ENCODE measurements at places on chromosomes 13 and 19. TPM values are rescaled to one million over a fixed set of nuclear protein-coding genes. Genes with fewer than 3 reads are reported as not detected.

Gene IFNL1
- not detected for total RNA-seq

Gene ZNF574
- 14.2 TPM for total RNA-seq

Gene KLK4
- total RNA-seq: not detected

Gene RASAL3
- 2.6 TPM for total RNA-seq

Gene RPS28
- 334 TPM for total RNA-seq

Gene PALM3
- 28.3 TPM for total RNA-seq

- H3K27me3 ChIP-seq: no peaks in the 10 kb centered on the region
- no peak for DNase-seq
- no peak overlapping the region for H3K4me3 ChIP-seq
- H3K27ac ChIP-seq: no peak overlapping the region
- no peaks in the 10 kb centered on the region for H3K4me1 ChIP-seq
These were observed 178.2 kb downstream of the ENOX1 start for GRCh38 chr13:43608400-43609137.

GRCh38 chr13:30038884-30039283, 188.5 kb upstream of the UBL3 start:
- H3K27ac ChIP-seq: no peak overlapping the region
- H3K4me1 ChIP-seq: no peaks in the 10 kb centered on the region
- H3K36me3 ChIP-seq: no peaks in the 10 kb centered on the region
- no peak for DNase-seq
- no peak overlapping the region for H3K4me3 ChIP-seq

- no peaks in the 10 kb centered on the region for H3K27me3 ChIP-seq
- peaks cover 36% of the 10 kb centered on the region for H3K4me1 ChIP-seq
- H3K36me3 ChIP-seq: no peaks in the 10 kb centered on the region
- no peak overlapping the region for H3K4me3 ChIP-seq
These were observed 128.3 kb downstream of the LMO7 start for GRCh38 chr13:75764251-75764925.

DNA sequence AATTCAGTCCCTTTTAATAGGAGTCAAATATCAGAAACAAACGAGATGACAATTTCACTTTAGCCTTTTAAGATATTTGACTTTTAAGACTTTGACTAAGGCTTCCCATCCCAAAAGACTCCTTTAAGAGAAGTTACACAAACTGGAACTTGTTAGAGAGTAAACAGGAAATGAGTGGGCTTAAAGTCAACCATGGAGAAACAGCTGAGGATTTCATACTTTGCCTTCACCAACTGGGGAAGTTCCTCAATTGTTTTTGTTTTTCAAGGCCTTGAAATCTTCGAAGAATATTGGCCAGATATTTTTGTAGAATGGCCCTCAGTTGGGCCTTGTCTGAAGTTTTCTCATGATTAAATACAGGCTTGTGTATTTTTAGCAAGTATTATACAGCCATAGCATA, 227.3 kb downstream of the POU4F1 start:
- DNase-seq: no peak
- no peaks in the 10 kb centered on the region for H3K4me1 ChIP-seq
- H3K4me3 ChIP-seq: no peak overlapping the region
- no peak overlapping the region for H3K27ac ChIP-seq
- no peaks in the 10 kb centered on the region for H3K27me3 ChIP-seq

- H3K4me3 ChIP-seq: no peak overlapping the region
- H3K4me1 ChIP-seq: no peaks in the 10 kb centered on the region
- H3K27ac ChIP-seq: no peak overlapping the region
- no peaks in the 10 kb centered on the region for H3K27me3 ChIP-seq
- no peaks in the 10 kb centered on the region for H3K36me3 ChIP-seq
These were observed 470.3 kb downstream of the PCDH20 start for GRCh38 chr13:60945396-60945795.

DNA sequence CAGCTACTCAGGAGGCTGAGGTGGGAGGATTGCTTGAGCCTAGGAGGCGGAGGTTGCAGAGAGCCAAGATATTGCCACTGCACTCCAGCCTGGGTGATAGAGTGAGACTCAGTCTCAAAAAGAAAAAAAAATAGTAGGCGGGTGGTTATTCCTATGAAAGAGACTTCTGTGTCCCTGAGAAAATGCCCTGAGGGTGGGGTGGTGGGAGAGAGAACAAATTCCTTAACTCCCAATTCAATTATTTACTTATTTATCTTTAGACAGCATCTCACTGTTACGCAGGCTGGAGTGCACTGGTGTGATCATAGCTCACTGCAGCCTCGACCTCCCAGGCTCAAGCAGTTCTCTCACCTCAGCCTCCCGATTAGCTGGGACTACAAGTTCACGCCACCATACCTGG, 10.3 kb upstream of the EEF2 start:
- H3K4me1 ChIP-seq: no peaks in the 10 kb centered on the region
- no peaks in the 10 kb centered on the region for H3K27me3 ChIP-seq
- H3K27ac ChIP-seq: no peak overlapping the region
- H3K4me3 ChIP-seq: no peak overlapping the region
- no peaks in the 10 kb centered on the region for H3K36me3 ChIP-seq
- DNase-seq: no peak

GRCh38 chr13:98910501-98910951, 67.3 kb downstream of the DOCK9 start:
- DNase-seq: no peak
- no peak overlapping the region for H3K27ac ChIP-seq
- H3K36me3 ChIP-seq: no peaks in the 10 kb centered on the region
- no peak overlapping the region for H3K4me3 ChIP-seq

DNA sequence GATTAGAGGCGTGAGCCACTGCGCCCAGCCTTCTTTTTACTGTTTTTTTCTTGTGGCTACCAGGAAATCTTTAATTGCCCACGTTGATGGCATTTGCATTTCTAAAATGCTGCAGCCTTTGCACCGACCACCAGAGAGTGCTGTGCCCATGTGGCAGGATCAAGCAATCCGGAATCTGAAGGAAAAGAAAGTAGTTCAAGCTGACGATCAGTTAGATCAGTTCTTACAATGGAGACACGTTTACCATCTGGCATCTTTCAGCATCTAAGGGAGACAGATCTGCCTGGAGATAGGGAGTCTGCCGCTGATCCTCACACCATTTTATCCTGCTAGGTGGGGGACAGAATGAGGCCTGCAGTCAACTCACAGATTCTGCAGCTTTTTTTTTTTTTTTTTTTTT, 19.9 kb downstream of the TINCR start:
- H3K27ac ChIP-seq: no peak overlapping the region
- DNase-seq: no peak
- H3K4me3 ChIP-seq: no peak overlapping the region
- H3K4me1 ChIP-seq: no peaks in the 10 kb centered on the region

GRCh38 chr13:30526612-30527495, 61.1 kb upstream of the HMGB1 start:
- no peaks in the 10 kb centered on the region for H3K27me3 ChIP-seq
- H3K36me3 ChIP-seq: no peaks in the 10 kb centered on the region
- no peak overlapping the region for H3K4me3 ChIP-seq
- no peak for DNase-seq
- no peak overlapping the region for H3K27ac ChIP-seq

GRCh38 chr19:35279985-35280821, 2.1 kb upstream of the HAMP start:
- DNase-seq: no peak
- peaks cover 44% of the 10 kb centered on the region for H3K4me1 ChIP-seq
- H3K27me3 ChIP-seq: no peaks in the 10 kb centered on the region
- no peak overlapping the region for H3K4me3 ChIP-seq

DNA sequence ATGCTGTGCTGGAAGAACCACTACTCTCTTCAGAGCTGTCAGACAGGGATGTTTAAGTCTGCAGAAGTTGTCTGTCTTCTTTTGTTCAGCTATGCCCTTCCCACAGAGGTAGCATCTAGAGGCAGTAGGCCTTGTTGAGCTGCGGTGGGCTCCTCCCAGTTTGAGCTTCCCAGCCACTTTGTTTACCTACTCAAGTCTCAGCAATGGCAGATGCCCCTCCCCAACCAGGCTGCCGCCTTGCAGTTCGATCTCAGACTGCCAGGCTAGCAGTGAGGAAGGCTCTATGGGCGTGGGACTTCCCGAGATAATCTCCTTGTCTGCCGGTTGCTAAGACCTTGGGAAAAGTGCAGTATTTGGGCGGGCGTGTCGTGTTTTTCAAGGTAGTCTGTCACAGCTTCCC, 42.1 kb upstream of the UQCRFS1 start:
- no peak for DNase-seq
- no peaks in the 10 kb centered on the region for H3K36me3 ChIP-seq
- H3K27ac ChIP-seq: no peak overlapping the region
- H3K4me3 ChIP-seq: no peak overlapping the region
- H3K27me3 ChIP-seq: no peaks in the 10 kb centered on the region
